ENCODE measurements at places on chromosomes 5 and 9. TPM values are rescaled to one million over a fixed set of nuclear protein-coding genes. Genes with fewer than 3 reads are reported as not detected.

The LMX1B gene
- total RNA-seq: not detected

The C9orf50 gene
- not detected for total RNA-seq

The MBLAC2 gene
- 5.6 TPM for total RNA-seq

The PRLR gene
- 0.35 TPM for total RNA-seq

The AJM1 gene
- 1.8 TPM for total RNA-seq

The C5 gene
- 0.87 TPM for total RNA-seq

The EIF4E1B gene
- total RNA-seq: not detected

The MED7 gene
- total RNA-seq: 20.8 TPM

The MYMK gene
- total RNA-seq: not detected

All from renal cortical epithelial cell (primary cell).